ENCODE measurements at places on chromosomes 3 and 15. TPM values are rescaled to one million over a fixed set of nuclear protein-coding genes. Genes with fewer than 3 reads are reported as not detected.

Gene PLA2G4E
- polyA plus RNA-seq, result 0.07 TPM

Gene EPHA3
- 12.1 TPM for polyA plus RNA-seq

Gene GHRL
- polyA plus RNA-seq, result 101 TPM

Gene GJD2
- polyA plus RNA-seq, result not detected

Gene ISLR
- polyA plus RNA-seq, result 45.1 TPM

Gene SSUH2
- 2.7 TPM for polyA plus RNA-seq

Gene NOX5
- polyA plus RNA-seq, result 0.47 TPM

Gene ATP13A4
- polyA plus RNA-seq, result 47.4 TPM

Gene UBE2Q2
- 62.6 TPM for polyA plus RNA-seq

Gene XCR1
- polyA plus RNA-seq, result 0.15 TPM

Gene RTP2
- polyA plus RNA-seq, result not detected

Gene IL17RC
- 41.8 TPM for polyA plus RNA-seq

Gene RMDN3
- polyA plus RNA-seq, result 28.9 TPM

Gene SLC22A13
- polyA plus RNA-seq, result 0.06 TPM

Gene GOLGA8T
- polyA plus RNA-seq, result not detected

Gene WDR72
- polyA plus RNA-seq, result 3.6 TPM

Gene CHRM5
- polyA plus RNA-seq, result 0.10 TPM

Gene TNFAIP8L3
- polyA plus RNA-seq, result 4.3 TPM

Gene PYGO1
- 16.4 TPM for polyA plus RNA-seq

Gene STRA6
- 7.1 TPM for polyA plus RNA-seq

Gene TGM4
- 0.06 TPM for polyA plus RNA-seq

Gene USP50
- polyA plus RNA-seq, result 0.57 TPM

Gene IL5RA
- polyA plus RNA-seq, result 4.0 TPM

Gene PRICKLE2
- polyA plus RNA-seq, result 40.0 TPM

Gene FBXO40
- polyA plus RNA-seq, result 0.04 TPM

Gene CEP19
- polyA plus RNA-seq, result 4.0 TPM

Gene SCG5
- 12.9 TPM for polyA plus RNA-seq

Gene FEZF2
- not detected for polyA plus RNA-seq

Gene AMT
- polyA plus RNA-seq, result 26.3 TPM

Gene NUDT16
- 26.4 TPM for polyA plus RNA-seq

Gene C2CD4B
- polyA plus RNA-seq, result 3.1 TPM

Gene CCR8
- not detected for polyA plus RNA-seq

Gene SUCLG2
- polyA plus RNA-seq, result 60.9 TPM

Gene UROC1
- polyA plus RNA-seq, result 0.17 TPM

Gene CYP8B1
- polyA plus RNA-seq, result 0.17 TPM

Gene ECE2
- polyA plus RNA-seq, result not detected

Gene CPNE9
- 0.21 TPM for polyA plus RNA-seq

Gene SHC4
- 0.83 TPM for polyA plus RNA-seq
